Fibroblast of lung (primary cell): ENCODE measurements at places on chromosomes 11 and 22. TPM values are rescaled to one million over a fixed set of nuclear protein-coding genes. Genes with fewer than 3 reads are reported as not detected.

- peak; percentile 25 for DNase-seq
Measured at GRCh38 chr11:88151709-88152265, 23.5 kb downstream of the RAB38 start.

DNA sequence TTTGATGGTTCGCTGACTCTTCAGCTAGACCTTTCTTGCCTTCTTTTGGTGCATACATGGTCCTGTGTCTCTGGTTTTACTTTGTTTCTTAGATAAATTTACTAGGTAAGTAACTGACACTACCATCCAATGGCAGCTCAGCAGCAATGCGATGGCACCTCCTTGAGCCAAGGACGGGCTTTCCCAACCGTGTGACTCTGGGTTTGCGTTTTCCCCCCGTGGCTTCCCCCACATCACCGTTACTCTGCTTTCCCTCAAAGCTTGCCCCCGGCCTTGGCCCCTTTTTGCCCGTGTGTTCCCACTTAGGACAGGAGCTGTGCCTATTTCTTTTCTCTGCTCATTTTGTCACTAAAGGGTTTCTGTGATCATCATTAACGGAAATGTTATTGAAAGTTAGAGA lies 41.5 kb downstream of the TBC1D22A start:
- no peak for DNase-seq

The SLC17A6 gene
- total RNA-seq, result not detected in 2 replicates

- no peak for DNase-seq
Measured at GRCh38 chr22:21665047-21665851, 563 bp upstream of the PPIL2 start.

GRCh38 chr11:122758974-122759373 lies 79.3 kb upstream of the CRTAM start:
- peak; percentile 86 for DNase-seq

DNA sequence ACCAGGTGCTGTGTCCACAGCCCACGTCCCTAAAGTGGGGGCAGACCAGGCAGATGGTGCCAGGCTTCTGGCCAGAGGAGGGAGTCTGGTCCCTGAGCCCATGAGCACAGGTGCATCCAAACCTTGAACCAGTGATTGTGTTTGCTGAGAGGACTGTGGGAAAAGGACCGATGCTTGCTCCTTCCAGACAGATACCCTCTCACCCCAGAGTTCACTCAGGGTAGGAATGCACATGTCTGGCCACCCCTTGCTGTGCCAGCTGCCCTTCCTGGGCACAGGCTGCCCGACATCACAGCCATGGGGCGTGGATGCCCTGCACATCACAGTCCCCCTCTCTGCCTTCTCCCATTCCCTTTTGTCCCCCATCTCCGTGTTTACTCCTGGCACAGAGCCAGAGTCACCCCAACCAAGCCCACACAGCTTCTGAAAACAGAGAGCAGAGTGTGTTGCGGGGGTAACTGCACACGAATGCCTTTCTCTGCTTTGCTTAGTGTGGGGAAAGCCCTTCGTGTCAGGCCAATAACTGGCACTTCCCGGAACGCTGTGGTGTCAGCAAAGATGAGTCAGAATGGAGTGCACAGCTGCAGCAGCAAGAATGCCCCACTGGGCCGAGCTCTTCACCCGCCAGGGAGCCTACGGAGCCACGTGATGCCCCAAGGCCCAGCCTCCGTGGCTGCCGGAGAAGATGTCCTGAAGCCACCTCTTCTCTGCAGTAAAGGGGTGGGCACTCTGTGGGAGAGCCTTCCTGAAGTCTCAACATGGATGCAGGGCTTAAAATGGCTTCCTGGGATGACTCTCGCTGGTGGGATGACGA lies 7.6 kb downstream of the CARS1 start:
- peak; percentile 95 for DNase-seq

DNA sequence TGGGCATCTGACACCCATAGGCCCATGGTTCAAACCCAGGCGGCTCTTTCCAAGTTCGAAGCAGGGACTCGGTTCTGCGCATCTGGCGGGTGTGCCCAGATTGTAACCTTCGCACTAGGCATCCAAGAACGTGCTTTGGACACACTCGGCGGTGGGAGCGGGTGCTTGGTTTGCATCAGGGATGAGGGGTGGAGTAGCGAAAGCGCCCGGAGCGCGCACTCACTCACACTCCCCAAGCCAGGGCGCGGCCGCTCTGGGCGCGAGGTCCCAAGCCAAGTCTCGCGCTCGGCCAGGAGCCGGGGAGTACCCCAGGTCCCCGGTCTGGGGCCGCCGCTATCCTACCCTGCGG lies 243 bp upstream of the SYT9 start:
- DNase-seq, result no peak

DNA sequence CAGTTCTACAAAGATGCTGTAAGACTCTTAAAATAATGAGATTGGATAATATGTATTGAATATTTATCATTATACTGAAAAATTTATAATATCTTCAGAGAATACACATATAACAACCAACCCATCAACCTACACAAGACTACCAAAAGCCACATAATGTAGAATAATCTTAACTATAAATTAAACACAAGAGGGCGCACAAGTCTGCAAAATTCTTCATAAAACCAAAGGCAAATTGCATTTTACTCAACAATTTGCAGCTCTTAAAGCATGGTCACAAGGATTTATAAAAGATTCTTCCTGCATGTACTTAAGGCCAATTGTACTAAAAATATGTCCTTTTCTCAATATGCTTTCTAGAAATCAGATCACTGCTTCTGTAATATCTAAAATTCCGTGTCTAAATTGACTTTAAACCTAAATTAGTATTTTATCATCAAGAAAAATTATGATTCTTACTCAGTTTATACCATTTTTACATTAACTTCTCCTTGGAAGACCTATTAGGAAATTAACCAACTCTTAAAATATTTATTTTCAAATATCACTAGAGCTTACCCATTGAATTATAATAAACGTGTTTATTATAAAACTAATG lies 79.0 kb downstream of the TTC28 start:
- peak; percentile 43 for DNase-seq

DNA sequence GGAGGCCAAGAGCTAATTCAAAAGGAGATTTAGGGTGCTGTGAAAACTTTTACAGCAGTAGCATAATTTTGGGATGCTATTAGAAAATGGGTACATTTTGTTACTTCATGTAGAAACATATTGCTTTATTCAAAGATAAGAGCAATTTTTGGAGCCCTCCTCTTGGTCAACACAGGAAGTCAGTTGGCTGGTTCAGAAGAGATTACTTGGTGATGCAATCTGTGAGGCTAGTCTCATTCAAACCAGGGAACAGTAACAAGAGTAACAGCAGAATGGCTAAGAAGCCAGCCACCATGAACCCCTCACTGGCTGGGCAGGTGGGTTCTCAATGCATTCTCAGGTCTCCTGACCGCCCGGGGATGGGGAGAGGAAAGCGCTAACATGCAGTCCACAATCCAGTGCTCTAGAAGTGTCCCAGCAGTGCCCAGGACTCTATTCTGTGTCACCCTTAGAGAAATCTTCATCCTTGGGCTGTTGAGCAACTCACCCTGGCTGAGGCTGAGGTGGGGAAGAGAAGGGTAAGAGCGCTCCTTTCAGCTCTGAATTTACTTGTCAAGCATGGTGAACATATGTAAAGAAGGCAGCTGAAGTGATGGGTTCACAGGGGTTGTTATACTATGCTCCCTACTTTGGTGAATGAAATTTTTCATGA lies 262.2 kb upstream of the UBASH3B start:
- DNase-seq, result peak; percentile 29

- peak; percentile 31 for DNase-seq
Measured at GRCh38 chr11:131668500-131669400, 298.3 kb downstream of the NTM start.

The OR52H1 gene
- 0.50 and 0.51 TPM in 2 replicates for total RNA-seq

DNA sequence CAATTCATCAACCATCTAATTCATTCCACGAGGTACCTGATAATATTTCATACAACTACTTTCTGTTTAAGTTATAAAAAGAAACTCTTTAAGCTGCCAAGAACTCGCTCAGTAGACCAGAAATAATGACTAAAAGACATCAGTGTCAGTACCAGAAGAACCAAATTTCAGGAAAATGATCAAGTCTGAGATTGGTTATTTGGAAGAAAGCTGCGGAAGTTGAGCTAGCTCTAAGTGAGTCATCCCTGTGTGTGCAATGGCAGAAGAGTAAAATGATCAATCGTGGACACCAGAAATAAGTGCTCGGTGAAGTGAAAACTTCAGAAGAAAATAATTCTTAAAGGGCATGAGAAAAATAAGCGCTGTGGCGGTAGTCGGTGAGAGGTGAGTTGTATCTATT lies 933.2 kb upstream of the CHORDC1 start:
- DNase-seq, result no peak

DNA sequence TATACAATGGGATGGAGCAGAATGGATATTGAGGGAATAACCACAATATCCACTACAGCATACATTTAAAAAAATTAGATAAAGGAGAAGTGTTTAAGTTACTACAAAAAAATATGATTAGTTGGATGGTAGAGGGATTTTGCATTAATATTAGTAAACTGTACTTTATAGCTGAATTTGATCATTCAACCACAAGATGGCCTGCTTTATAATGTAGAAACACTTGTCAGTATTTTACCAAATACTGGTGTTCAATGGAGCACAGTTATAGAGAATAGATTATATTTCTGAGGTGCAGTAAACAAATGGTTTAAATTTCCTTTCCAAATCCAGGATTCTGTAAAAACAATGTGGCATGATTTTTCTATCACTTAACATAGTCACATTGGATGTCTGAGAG lies 818.8 kb upstream of the CHORDC1 start:
- no peak for DNase-seq

The OR8G5 gene
- not detected in 2 replicates for total RNA-seq
